ENCODE measurements at places on chromosomes 2 and 18. TPM values are rescaled to one million over a fixed set of nuclear protein-coding genes. Genes with fewer than 3 reads are reported as not detected.

INPP4A gene
- polyA plus RNA-seq: 2.3 TPM

RNU2-63P gene
- not detected for polyA plus RNA-seq

SERPINB11 gene
- polyA plus RNA-seq: not detected

- H3K27me3 ChIP-seq: no peaks in the 10 kb centered on the region
- DNase-seq: peak; percentile 42
- no peaks in the 10 kb centered on the region for H3K4me1 ChIP-seq
- no peaks in the 10 kb centered on the region for H3K36me3 ChIP-seq
Measured at GRCh38 chr2:218029366-218030360, 26.9 kb upstream of the TNS1 start.

GRCh38 chr2:38697116-38697840 is 31.4 kb downstream of the GALM start:
- no peak overlapping the region for H3K4me3 ChIP-seq
- DNase-seq: no peak
- no peaks in the 10 kb centered on the region for H3K27me3 ChIP-seq
- H3K36me3 ChIP-seq: no peaks in the 10 kb centered on the region

GRCh38 chr2:221517696-221518151 is 54.4 kb downstream of the EPHA4 start:
- H3K27ac ChIP-seq: peak overlapping the region; percentile 33
- H3K27me3 ChIP-seq: no peaks in the 10 kb centered on the region
- no peak for DNase-seq
- H3K4me3 ChIP-seq: no peak overlapping the region
- H3K4me1 ChIP-seq: no peaks in the 10 kb centered on the region

- H3K27me3 ChIP-seq: no peaks in the 10 kb centered on the region
- H3K4me3 ChIP-seq: no peak overlapping the region
- no peak for DNase-seq
- no peaks in the 10 kb centered on the region for H3K4me1 ChIP-seq
Measured at GRCh38 chr2:198452327-198452726, 647.9 kb downstream of the PLCL1 start.

GRCh38 chr2:229993236-229993635 is 70.9 kb downstream of the FBXO36 start:
- no peaks in the 10 kb centered on the region for H3K36me3 ChIP-seq
- H3K27ac ChIP-seq: no peak overlapping the region
- H3K4me3 ChIP-seq: no peak overlapping the region

DNA sequence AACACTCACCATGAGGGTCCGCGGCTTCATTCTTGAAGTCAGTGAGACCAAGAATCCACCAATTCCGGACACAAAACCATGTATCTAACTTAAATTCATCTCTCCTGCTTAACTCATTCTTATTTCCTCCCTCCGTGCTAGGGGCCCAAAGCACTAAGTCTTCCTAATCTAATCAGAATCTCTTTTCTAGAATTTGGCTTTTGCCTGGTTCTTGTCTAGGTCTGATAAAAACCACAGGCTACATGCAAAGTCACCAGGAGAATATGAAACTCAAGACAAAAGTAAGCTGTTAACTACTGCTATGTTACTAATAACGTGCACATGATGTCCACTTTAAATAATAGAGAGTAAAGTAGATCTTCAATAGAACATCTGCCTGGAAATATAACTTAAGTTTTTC is 69.9 kb downstream of the TRIP12 start:
- no peak overlapping the region for H3K27ac ChIP-seq
- no peaks in the 10 kb centered on the region for H3K4me1 ChIP-seq
- H3K4me3 ChIP-seq: no peak overlapping the region
- DNase-seq: no peak
- peaks cover 3% of the 10 kb centered on the region for H3K36me3 ChIP-seq

GRCh38 chr2:189585226-189585756 is 4.7 kb upstream of the SLC40A1 start:
- no peaks in the 10 kb centered on the region for H3K27me3 ChIP-seq
- peaks cover 10% of the 10 kb centered on the region for H3K4me1 ChIP-seq
- no peak overlapping the region for H3K4me3 ChIP-seq
- no peak overlapping the region for H3K27ac ChIP-seq
- no peak for DNase-seq
- no peaks in the 10 kb centered on the region for H3K36me3 ChIP-seq

DNA sequence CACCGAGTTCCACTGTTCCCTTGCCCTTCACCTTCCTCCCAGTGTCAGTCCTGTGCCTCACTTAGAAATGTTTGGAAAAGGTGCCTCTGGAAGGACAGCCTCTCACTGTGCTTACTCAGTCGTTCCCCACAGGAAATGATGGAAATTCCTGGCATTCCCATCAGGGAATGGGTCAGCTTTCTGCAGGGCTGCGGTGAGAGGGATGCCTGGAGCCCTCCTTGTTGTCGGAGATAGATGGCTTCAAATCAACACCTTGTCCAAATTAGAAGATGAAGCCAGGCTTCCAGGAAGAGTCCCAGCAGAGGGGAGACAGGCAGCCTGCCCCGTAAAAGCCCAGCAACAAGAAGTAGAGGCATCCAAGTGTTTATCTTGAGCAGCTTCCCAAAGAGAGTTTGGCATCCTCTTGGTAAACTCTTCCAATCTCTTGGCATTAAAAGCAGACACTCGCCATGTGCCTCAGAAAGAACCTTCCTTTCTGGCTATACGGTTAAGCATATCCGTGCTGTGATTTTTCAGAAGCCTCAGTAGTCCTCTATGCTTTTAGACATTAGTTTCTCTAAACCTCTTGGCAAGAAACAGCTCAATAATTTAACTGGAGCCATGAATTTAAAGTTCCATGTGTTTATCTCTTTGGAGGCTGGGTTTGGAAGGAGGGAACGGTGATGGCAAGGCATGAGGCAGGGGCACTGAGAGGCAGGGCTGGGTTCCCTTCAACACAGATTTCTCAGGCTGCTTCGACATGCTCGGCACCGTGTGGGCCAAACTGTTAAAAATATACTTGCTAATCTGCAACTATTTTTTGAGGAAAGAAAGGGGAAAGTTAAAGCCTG is 25.1 kb downstream of the COLEC12 start:
- H3K4me3 ChIP-seq: no peak overlapping the region
- no peaks in the 10 kb centered on the region for H3K27me3 ChIP-seq
- DNase-seq: peak; percentile 68
- H3K27ac ChIP-seq: peak overlapping the region; percentile 67

- peaks cover 3% of the 10 kb centered on the region for H3K4me1 ChIP-seq
- no peak overlapping the region for H3K27ac ChIP-seq
- no peak overlapping the region for H3K4me3 ChIP-seq
- no peaks in the 10 kb centered on the region for H3K27me3 ChIP-seq
- H3K36me3 ChIP-seq: no peaks in the 10 kb centered on the region
- no peak for DNase-seq
Measured at GRCh38 chr2:234249034-234249735, 198.7 kb downstream of the SPP2 start.

- no peak overlapping the region for H3K27ac ChIP-seq
- no peaks in the 10 kb centered on the region for H3K36me3 ChIP-seq
- DNase-seq: no peak
- no peak overlapping the region for H3K4me3 ChIP-seq
- H3K27me3 ChIP-seq: no peaks in the 10 kb centered on the region
Measured at GRCh38 chr2:84832772-84833461, 48.0 kb downstream of the TRABD2A start.

DNA sequence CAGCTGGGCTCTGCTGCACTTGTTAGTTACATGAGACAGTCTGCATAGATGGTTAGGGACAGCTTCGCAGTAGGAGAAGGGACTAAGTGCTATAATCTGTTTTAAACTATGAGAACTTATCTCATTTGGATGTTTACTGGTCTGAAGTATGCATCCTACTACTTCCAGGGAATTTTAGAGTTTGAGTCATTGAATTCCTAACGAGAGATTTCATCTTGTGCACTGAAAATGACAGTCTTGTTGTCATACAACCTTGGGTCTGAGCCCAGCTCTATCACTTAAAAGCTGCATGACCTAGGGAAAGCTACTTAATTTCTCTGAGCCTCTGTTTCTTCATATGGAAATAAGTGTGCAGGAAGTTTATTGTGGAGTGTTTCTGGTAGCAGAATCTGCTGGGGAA is 78.4 kb downstream of the TRIM43 start:
- H3K4me1 ChIP-seq: no peaks in the 10 kb centered on the region
- H3K36me3 ChIP-seq: no peaks in the 10 kb centered on the region
- no peak overlapping the region for H3K27ac ChIP-seq
- no peak for DNase-seq

GRCh38 chr2:7703048-7703447 is 785.8 kb downstream of the RNF144A start:
- H3K27me3 ChIP-seq: no peaks in the 10 kb centered on the region
- H3K4me1 ChIP-seq: no peaks in the 10 kb centered on the region
- no peaks in the 10 kb centered on the region for H3K36me3 ChIP-seq
- H3K27ac ChIP-seq: no peak overlapping the region
- no peak for DNase-seq
- no peak overlapping the region for H3K4me3 ChIP-seq

DNA sequence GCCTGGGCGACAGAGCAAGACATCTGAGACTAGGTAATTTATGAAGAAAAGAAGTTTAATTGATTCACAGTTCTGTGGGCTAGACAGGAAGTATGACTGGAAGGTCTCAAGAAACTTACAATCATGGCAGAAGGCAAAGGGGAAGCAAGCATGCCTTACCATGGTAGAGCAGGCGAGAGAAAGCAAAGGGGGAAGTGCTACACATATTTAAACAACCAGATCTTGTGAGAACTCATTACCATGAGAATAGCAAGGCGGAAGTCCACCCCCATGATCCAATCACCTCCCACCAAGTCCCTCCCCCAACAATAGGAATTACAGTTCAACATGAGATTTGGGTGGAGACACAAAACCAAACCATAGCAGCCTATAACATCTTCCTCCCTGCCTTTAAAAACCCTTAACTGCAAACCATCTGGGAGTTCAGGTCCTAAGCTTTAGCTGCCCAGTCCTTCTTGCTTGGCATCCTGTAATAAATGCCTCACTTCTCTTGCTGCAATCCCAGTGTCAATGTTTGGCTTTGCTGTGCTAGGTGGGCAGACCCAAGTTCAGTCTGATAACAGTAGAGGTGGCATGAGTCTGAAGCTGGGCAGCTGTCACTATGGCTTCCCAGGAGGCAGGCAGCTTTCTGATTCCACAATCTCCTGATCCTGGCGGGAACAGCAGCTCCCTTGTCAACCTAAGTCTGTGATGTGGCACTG is 11.2 kb upstream of the SP5 start:
- DNase-seq: no peak
- H3K4me3 ChIP-seq: no peak overlapping the region
- no peaks in the 10 kb centered on the region for H3K4me1 ChIP-seq
- no peaks in the 10 kb centered on the region for H3K36me3 ChIP-seq
- no peaks in the 10 kb centered on the region for H3K27me3 ChIP-seq
- H3K27ac ChIP-seq: no peak overlapping the region

- no peak overlapping the region for H3K4me3 ChIP-seq
- no peaks in the 10 kb centered on the region for H3K27me3 ChIP-seq
- no peak overlapping the region for H3K27ac ChIP-seq
- no peaks in the 10 kb centered on the region for H3K4me1 ChIP-seq
- DNase-seq: no peak
Measured at GRCh38 chr2:172372436-172372835, 55.0 kb upstream of the ITGA6 start.

DNA sequence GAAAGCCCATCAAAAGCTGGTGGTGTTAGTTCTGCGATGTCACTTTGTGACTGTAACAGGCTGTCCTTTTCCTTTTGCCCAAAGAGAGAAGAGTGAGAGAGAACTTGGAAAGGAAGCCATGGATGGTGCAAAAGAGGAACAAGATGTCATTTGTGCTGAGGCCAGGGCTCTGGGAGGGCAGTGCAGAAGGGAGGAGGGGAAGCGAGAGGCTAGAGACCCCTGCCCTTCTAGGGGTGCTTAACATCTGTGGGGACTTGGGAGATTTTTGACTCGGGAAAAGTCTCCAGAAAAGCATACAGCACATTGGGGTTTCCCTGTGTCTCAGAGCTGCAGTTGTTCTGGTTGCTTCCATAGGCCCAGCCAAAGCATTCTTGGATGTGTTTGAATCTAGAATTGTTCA is 49.6 kb downstream of the ZBTB7C start:
- no peak overlapping the region for H3K4me3 ChIP-seq
- no peaks in the 10 kb centered on the region for H3K4me1 ChIP-seq
- H3K27ac ChIP-seq: no peak overlapping the region
- no peaks in the 10 kb centered on the region for H3K27me3 ChIP-seq
- H3K36me3 ChIP-seq: no peaks in the 10 kb centered on the region

All from sigmoid colon (tissue), 7 donors.